ENCODE measurements at places on chromosomes 2 and 18.

DNA sequence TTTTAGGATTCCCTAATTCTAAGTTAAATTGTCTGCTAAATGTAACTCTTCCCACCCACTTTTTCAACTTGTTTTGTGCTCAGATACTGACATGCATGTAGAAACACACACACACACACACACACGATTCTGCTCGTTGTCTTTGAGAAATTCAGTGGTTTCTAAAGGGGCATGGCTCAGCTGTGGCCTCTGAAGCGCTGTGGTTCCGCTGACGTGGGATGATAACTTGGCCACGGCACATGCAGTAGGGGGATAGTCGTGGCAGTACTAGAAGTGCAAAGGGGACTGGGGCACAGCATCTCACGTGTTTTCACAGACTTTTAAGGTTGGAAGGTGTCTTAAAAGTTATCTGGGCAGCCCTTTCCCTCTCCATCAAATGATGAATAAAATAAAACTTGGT, 18.4 kb downstream of the CASP10 start:
- no peak for DNase-seq

- DNase-seq, result no peak
Measured at GRCh38 chr2:50783111-50783510, 248.8 kb downstream of the NRXN1 start.

GRCh38 chr2:139067874-139068273, 287.7 kb upstream of the NXPH2 start:
- no peak for DNase-seq

GRCh38 chr18:41579185-41579584, 375.8 kb upstream of the PIK3C3 start:
- DNase-seq, result no peak

GRCh38 chr2:75606761-75607399, 39.7 kb upstream of the MRPL19 start:
- no peak for DNase-seq

GRCh38 chr2:58377181-58377580, 136.1 kb upstream of the FANCL start:
- no peak for DNase-seq

DNA sequence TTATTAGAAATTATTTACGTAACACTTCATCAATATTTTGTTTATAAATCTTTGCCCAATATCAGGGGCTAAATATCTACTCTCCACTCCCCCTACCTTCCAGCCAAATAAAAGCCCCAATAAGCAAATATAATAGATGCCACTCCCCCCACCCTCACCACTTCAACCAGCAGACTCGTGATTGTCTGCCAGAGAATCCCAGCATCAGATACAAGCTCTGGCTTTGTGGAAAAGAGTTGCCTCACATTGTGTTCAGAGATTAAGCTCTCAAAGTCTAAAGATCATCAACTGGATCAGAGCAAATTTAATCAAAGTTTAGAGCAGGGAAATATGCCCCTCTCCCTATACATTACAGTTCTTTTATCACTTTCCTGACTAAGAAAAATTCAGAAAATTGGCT, 39.5 kb downstream of the AOX1 start:
- no peak for DNase-seq

- DNase-seq, result no peak
Measured at GRCh38 chr2:129164220-129164949, 815.1 kb upstream of the RAB6C start.

- DNase-seq, result no peak
Measured at GRCh38 chr2:164479460-164479859, 141.8 kb downstream of the GRB14 start.

DNA sequence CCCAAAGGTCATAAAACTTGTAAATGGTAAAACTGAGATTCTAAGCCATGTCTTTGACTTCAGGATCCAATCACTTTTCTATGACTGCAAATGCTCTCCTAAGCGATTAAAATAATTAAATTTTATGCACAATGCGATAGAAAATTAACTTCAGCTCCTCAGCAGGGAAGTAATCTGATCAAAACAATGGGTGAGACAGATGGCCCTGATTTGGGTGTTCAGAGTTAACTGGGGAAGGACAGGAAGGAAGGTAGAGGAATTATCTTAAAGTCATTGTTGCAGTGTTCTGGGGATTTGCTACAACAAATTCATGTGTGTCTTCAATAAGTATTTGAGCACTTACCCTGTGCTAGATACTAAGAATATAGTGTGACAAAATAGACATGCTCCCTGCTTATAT, 446.0 kb upstream of the MEX3C start:
- DNase-seq, result no peak

DNA sequence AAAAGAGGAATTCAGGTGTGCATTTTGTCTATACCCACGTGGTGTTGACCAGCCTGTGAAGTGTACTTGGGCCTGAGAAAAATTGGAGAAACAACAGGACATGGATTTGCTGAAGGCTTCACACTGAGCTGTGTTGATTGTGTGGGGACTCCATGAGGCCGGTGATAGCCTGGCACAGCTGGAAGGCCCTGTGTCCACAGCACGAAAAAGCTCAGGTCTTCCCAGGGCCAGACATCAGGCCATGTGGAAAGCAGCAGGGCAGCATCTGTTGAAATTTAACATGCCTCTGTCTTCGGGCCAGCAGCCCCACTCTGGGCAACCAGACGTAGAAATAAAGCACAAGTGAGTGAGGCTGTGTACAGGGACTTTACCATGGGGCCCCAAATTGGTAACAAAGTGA, 84.1 kb downstream of the HS6ST1 start:
- no peak for DNase-seq

GRCh38 chr2:217722883-217723472, 279.8 kb downstream of the TNS1 start:
- DNase-seq, result no peak

DNA sequence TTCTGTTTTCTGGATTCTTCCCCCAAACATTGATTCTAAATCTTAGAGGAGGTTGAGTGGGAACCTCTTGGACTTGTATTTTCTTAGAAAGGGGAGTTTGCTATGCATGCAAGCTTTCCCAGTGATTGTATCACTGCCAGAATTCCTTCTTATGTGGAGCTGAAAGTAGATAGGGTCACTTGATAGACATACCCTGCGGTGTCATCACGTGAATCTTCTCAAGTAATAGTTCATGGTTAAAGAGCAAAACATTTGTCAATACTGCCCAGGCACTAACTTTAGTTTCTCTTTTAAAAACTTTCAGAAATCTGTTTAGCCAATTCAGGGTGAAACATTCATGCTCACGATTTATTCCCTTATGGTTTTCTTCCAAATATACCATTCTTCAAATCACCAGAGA, 6.4 kb downstream of the PMAIP1 start:
- no peak for DNase-seq

GRCh38 chr2:215611609-215612386, 175.9 kb upstream of the FN1 start:
- no peak for DNase-seq

DNA sequence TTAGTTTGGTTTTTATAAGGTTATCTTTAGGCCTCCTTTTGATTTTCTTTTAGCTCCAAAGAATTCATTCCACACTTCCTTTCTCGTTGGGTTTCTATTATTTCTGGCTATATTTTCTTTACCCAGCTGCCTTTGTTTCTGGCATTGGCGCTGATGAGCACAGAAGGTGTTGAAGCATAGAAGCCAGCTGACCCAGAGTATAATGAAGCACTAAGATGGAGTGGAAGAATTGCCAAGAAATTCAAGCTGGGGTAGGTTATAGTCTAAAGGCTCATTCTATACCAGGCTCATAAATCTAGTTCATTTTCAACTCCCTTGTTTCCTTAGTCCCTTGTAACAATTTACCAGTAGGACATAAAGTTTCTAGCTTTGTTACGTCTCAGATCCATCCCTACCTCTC, 169.5 kb downstream of the HRH4 start:
- no peak for DNase-seq

DNA sequence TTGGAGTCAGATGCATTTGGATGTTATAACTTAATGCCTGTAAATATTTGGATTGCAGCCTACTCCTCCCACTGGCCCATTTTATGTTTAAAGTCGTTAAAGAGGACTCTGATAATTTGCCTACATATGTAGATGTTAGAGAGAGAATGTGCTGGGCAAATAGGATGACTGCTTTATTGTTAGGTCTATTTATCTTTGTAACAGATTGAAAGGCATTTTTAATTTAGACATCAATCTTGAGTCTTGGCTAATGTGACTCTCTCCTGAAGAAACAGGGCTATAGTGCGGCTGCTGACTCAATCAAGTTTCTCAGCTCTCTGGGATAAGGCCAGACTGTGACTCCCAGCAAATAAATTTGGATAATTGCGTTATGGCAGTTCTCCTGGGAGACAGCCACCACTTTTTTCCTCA, 1101.4 kb downstream of the CBLN2 start:
- DNase-seq, result no peak

- DNase-seq, result no peak
Measured at GRCh38 chr2:205232086-205232485, 450.2 kb upstream of the NRP2 start.

DNA sequence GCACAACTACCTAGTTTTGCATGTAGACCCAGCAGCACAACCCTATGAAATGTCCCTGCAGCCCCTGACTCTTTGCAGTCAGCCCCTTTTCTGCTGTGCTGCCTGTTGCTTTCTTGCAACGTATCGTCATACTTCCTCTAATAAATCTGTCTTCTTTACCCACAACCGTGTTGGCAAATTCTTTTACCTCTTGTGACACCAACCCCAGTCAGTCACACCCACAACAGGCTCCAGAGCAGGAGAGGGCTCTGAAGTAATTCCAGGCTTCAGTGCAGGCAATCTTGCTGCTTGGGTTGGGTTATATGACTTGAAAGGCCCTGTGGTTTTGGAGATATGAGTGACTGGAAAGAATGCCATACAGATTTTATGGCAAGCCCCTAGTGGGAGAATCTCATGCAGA, 79.1 kb upstream of the KCNH7 start:
- no peak for DNase-seq

GRCh38 chr2:9203006-9203405, 3.6 kb upstream of the ASAP2 start:
- no peak for DNase-seq

- no peak for DNase-seq
Measured at GRCh38 chr2:97798416-97798815, 85.0 kb downstream of the ZAP70 start.

DNA sequence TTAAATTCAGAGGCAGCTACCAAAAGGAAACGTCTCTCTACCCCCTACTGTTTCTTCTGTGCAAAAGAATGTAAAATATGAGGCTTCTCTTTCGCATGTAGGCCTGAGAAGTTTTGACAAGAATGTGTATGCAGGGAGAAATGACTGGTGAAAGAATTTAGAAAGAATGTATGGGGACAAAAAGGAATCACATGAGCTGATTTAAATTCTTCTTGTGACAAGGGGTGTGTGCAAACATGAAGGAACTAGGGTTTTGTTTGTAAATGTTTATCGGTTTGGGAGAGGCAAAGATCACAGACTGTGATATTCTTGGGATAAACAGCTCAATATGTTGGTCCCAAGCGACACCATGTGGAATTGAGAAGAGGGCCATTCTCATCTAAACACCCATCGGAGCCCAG, 345.2 kb upstream of the VRK2 start:
- no peak for DNase-seq

- no peak for DNase-seq
Measured at GRCh38 chr2:95351598-95351915, 51.0 kb upstream of the FAHD2A start.

DNA sequence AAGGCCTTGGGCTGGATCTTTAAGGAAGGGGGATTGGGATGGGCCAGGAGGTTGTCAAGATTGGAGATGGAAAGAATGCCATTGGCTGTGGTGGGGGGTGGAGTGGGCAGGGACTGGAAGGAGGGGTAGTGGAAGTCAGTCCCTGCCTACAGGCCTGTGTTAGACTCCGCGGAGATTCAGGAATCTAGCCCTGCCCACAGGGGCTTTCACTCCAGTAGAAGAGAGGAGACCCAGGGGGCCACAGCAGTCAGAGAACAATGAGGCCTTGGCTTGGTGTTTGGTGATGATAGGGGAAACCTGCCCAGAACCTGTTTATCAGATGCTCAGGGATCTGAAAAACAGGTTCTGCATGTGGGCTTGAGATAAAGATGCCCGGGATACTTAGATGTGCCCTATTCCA, 6.1 kb downstream of the STEAP3 start:
- DNase-seq, result no peak

Measured in stimulated activated CD4-positive, alpha-beta T cell treated with anti-CD3 and anti-CD28 coated beads, TNF-alpha, amount 100 ng/mL, for 4 hours (primary cell).